ENCODE measurements at places on chromosomes 1 and 21. TPM values are rescaled to one million over a fixed set of nuclear protein-coding genes. Genes with fewer than 3 reads are reported as not detected.

Gene MAP7D1
- total RNA-seq: 71.0 TPM

Gene RBM11
- total RNA-seq: not detected

Gene HES3
- not detected for total RNA-seq

Gene GJC2
- 1.6 TPM for total RNA-seq

Gene OPTC
- total RNA-seq: not detected

Gene ELAPOR1
- under 0.01 TPM for total RNA-seq

Gene LRRC39
- 164 TPM for total RNA-seq

Gene COL24A1
- 3.7 TPM for total RNA-seq

Gene C8A
- total RNA-seq: not detected

Gene RPTN
- not detected for total RNA-seq

Gene SLC41A1
- 12.0 TPM for total RNA-seq

Gene PRUNE1
- total RNA-seq: 9.9 TPM

Gene IL22RA1
- not detected for total RNA-seq

Gene CASZ1
- total RNA-seq: 26.1 TPM

Gene LEMD1
- not detected for total RNA-seq

Gene CYP4Z1
- 1.0 TPM for total RNA-seq

Gene IRF6
- 0.52 TPM for total RNA-seq

Gene ADAM15
- 33.9 TPM for total RNA-seq

Gene ARMH1
- 0.52 TPM for total RNA-seq

Gene SHISA4
- total RNA-seq: 50.1 TPM

Gene OLIG2
- total RNA-seq: not detected

Gene KCNA2
- total RNA-seq: 0.52 TPM

Gene LRRC71
- total RNA-seq: not detected

Gene LEFTY2
- 2.1 TPM for total RNA-seq

Gene OR10J1
- not detected for total RNA-seq

Gene OXCT2
- not detected for total RNA-seq

Gene TNFRSF1B
- 9.9 TPM for total RNA-seq

Gene KRTAP19-3
- not detected for total RNA-seq

Gene BCL2L15
- under 0.01 TPM for total RNA-seq

Gene CGN
- 0.52 TPM for total RNA-seq

Gene LCE1F
- total RNA-seq: not detected

Gene C4BPA
- total RNA-seq: 0.52 TPM

Gene TFAP2E
- 0.52 TPM for total RNA-seq

Gene KCNH1
- total RNA-seq: 0.52 TPM

Gene ATP6V1G3
- not detected for total RNA-seq

Gene IVL
- not detected for total RNA-seq

Gene LRRC7
- total RNA-seq: 11.5 TPM

Gene TTC34
- total RNA-seq: under 0.01 TPM

Gene ITLN1
- total RNA-seq: not detected

Gene NPHP4
- total RNA-seq: 5.2 TPM

Gene SPATA6
- total RNA-seq: 50.1 TPM

Gene CD101
- total RNA-seq: 2.1 TPM

Gene IFI44L
- 7.3 TPM for total RNA-seq

All from skeletal muscle tissue (tissue), 5 donors.